Caudate nucleus (tissue), 63 donors: ENCODE measurements at places on chromosomes 6 and 20.

GRCh38 chr6:21507811-21508210 is 85.7 kb upstream of the SOX4 start:
- DNase-seq: no peak

DNA sequence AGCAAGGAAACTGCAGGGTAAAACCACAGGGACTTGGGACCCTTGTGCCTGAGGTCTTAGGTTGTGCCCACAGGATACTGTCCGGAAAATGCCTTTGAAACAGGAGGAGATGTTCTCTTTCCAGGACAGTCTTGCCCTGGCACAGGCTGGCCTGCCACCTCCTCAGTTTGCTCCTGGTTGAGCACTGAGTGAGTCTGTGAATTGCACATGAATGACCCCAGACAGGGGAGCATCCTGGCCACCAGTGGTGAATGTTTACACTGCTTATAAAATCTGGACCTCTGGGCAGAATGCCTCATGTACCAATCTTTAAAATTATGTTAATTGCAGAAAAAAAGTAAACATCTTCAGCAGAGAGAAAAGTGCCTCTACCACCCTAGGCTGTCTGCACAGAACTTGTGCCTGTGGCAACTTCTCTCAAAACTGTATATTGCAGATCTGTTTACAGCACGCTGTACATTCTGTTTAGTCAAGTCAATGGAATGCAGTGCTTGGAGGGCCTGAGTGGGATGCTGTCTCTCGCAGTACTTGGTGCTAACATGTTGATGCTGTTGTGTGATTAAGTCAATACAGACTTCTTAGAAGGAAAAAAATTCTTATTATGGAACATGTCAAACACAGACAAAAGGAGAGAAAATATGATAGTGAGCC is 242.1 kb downstream of the SOD2 start:
- no peak for DNase-seq

GRCh38 chr6:116338943-116339342 is 31.8 kb upstream of the DSE start:
- no peak for DNase-seq

DNA sequence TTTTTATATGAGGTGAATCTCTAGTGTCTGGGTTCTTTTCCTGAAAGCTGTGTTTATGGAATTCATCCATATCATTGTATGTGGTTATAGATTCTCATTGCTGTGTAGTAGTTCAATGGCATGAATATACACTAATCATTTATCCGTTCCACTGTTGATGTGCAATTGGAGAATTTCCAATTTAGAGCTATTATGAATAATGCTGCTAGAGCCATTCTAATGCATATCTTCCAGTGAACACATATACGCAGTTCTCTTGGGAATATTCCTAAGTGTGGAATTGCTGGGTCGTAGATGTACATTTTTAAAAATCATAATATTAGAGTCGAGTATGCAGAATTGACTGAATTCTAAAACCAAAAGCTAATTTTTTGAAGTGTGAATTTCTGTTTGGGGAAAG is 327.5 kb upstream of the JAG1 start:
- DNase-seq: no peak

- DNase-seq: no peak
Observed at GRCh38 chr20:10565191-10565921, 108.4 kb downstream of the JAG1 start.

GRCh38 chr20:51802170-51802751 is at the start of gene SALL4:
TSS of gene SALL4 (minus strand) at chr20:51802521. CDS start at chr20:51802408, 113 bp downstream.
- no peak for DNase-seq
